ENCODE measurements at places on chromosomes 12 and 14.

DNA sequence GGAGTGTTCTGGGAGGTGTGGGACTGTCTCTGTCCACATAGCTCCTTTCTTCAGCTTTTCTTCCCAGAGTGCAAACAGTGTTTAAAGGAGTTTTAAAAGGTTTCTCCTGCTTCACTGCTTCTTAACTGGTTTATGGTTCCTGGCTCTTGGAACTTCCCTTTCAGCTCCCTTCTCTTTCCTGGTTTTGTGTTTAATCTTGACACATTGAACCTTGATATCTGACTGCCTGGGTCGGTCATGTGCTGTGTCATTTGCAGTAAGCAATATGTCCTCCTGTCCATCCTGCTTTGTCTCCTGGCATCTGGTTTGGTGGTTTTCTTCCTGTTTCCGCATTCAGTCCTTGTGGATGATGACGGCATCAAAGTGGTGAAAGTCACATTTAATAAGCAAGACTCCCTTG lies 2.2 kb downstream of the TMEM106C start:
- DNase-seq = no peak

GRCh38 chr12:19273482-19274330 lies 144.2 kb downstream of the PLEKHA5 start:
- DNase-seq = no peak

DNA sequence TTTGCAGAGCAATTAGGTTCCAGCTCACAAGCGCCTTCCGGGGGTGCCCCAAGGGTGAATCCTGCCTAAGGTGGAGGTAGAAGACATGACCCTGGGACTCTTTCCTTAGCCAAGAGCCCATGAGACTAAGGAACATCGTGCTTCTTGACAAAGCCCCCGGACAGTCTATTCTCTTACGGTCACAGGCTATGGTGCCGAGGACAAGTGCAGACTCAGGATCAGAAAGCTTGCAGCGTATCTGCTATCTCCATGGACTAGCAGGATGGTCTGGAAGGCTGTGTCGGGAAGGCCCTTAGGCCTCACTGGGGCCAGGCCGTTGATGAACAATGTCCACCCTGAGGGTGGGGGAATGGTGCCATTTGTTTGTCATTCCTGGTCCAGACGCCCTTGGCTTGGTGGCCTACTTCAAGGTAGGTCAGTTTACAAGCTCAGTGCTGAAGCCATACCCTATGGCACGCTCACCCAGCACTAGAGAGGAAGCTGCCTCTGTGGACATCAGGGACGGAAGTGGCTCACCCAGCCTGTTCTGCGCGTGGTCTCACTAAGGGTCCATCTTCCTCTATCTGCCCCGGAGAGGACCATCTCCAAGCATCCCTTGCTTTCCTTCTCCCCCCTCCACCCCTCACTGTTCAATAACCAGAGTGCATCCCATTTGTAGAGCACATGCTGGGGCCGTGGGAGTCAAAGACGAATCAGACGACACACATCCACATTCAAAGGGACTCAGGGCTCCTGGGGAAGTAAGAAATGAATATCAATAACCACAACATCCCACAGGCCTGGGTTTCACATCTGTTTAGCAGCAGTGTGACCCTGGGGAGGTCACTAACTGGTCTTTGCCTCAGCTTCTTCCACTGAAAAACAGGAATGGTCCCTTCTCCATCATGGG lies 45.0 kb upstream of the IQSEC3 start:
- DNase-seq = peak; percentile 48

- no peak for DNase-seq
These were observed 145.1 kb downstream of the GRIP1 start for GRCh38 chr12:66533767-66534166.

DNA sequence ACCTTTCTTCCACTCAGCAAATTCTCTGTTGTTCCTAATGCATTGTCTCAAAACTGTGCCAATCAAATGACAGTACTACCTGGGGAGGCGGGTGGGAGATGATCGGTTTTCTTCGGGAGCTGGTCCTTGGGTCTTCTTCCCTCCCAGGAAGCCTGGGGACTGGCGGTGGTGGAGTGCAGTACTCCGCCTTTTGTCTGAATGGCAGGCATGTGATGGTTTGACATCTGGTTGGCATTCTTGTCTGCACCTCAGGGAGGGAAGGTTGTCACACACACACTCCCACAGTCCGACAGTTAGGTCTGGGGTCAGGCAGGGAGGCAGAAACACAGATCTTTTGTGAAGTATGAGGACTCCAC lies 114.8 kb downstream of the SNAPC1 start:
- no peak for DNase-seq

- DNase-seq = no peak
These were observed 821.7 kb downstream of the TMEM121 start for GRCh38 chr14:106347890-106348755.

DNA sequence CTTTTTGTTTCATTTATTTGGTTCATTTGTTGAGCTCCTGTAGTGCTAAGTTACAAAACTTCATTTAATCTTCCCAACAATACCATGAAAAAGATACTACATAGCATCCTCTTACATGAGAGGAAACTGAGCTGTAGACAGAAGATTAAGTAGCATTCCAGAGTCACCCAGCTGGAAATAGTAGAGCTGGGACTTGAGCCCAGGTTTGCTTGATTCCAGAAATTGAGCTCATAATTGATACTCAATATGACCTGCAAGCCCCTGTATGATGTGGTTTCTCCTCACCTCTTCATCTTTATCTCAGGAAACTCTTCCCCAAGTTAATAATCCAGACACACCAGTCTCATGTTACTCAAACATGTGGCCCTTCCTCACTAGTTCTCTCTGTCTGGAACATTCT lies 87.0 kb upstream of the DAAM1 start:
- no peak for DNase-seq

DNA sequence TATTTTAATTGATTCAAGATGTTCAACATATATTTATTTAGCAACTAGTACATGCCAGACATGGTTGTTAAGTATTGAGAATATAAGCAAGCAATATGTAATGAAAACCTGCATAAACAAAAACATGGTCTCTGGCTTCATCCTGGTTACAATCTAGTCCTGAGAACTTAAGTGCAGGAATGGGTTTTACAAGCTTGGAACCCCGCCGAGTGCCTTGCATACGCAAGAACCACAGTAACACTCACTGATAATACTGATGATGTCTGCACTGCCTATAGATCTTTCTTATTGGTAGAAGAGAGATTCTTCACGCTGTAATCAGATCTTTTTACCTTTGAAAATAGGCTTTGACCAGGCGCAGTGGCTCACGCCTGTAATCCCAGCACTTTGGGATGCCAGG lies 22.9 kb upstream of the CALM1 start:
- no peak for DNase-seq

- DNase-seq = no peak
These were observed 43.3 kb upstream of the NPFF start for GRCh38 chr12:53550595-53550994.

GRCh38 chr12:64675795-64676194 lies 65.5 kb downstream of the RASSF3 start:
- DNase-seq = no peak

- DNase-seq = no peak
These were observed 280.6 kb downstream of the EGLN3 start for GRCh38 chr14:33670235-33670634.

GRCh38 chr12:72063073-72063472 lies 124.4 kb downstream of the TPH2 start:
- no peak for DNase-seq

DNA sequence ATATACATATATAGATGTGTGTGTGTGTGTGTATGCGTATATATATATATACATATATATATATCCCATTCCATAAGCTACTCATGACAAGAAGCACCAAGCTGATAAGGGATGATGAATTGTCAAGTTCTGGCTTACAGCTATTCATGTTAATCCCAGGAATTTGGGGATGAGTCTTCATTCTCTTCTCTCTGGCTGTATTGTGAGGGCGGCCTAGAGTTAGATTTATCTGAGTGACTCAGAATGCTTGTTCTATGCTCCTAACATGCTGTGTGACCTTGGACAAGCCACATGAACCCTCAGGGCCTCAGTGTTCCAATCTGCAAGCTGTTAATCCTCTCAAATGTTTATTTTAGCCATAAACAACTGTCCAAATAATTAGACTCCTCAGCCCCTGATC lies 749.0 kb downstream of the MED13L start:
- no peak for DNase-seq

DNA sequence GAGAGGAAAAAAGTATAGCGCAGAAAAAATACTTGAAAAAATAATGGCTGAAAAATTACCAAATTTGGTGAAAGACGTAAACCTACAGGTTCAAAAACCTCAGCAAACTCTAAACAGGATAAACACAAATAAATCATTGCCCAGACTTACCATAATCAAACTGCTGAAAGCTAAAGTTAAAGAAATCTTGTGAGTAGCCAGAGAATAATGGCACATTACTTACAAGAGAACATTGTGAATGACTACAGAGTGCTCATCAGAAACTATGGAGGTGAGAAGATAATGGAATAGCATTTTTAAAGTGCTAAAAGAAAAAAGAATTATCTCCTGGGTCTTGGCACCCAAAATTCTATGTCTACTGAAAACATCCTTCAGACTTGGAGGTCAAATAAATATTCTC lies 36.0 kb downstream of the ATF1 start:
- no peak for DNase-seq

GRCh38 chr12:75329918-75330826 lies at the start of gene CAPS2:
Gene CAPS2 (minus strand): TSS chr12:75330324. CDS start chr12:75326498, 3,826 bp downstream.
- DNase-seq = peak; percentile 83

DNA sequence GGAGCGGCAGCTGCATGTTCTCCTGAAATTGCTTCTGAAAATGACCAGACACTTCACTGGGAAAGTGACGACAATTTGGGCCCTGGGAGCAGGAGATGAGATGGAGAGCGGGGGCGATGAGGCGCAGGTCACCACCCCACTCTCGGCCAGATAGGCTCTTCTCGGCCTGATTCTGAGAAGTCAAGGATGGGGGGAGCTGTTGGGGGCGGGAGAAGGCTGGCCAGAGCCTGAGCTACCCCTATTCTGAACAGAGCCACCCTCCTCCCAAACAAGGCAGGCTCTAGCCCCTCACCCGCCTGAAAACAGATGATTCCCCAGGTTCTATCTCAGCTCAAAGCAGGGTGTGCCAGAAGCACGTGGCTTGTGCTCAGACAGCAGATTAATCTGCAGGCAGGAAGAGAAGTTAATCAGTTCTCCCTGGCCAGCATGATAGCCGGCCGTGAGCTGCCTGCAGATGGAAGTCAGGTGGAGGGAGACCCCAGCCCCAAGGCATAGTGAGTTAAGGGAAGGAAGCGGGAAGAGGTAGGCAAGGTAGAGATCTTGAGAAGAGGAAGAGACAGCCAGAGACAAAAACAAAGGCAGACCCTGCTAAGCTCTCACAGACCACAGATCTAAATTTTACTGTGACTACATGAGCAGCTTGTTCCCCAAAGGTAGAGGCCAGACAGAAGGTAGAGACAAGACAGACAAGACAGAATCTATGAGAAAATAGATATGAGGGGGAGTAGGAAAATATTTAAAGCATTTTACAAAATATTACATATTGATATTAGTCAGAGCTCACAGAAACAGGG lies 10.9 kb upstream of the TAC3 start:
- no peak for DNase-seq

DNA sequence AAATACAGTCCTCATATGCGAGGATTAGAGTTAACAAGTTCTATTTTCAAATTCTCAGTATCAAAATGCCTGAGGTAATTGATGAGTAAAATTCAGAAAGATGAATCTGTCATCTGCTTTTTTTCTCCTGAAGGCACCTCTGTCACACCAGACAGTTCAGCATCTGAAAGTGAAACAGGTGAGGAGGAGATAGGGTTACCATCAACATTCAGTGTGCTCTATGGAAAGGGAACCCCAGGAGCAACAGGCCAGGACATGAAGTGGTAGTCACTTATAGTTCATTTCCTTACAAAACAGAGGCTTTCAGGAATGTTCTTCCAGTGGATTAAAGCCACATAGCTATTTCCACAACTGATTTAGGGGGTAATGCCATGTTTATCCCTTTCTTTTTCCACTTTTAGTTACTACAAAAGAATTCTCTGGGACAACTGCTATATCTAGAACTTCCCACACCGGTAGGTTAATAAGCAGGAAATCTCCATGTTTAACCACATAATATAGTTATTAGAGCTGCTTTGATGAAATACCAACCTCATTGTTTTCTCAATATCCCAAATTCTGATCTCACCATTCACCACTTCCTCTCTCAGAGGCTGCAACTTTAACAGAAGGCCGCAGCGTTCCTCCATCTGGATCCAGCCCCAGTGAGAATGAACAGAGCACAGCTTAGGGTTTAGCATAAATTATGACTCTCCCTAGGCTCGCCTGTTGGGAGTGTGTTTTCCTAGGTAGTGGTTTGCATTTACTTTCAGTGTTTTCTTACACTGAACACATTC lies 177.0 kb upstream of the CNTN1 start:
- DNase-seq = no peak

DNA sequence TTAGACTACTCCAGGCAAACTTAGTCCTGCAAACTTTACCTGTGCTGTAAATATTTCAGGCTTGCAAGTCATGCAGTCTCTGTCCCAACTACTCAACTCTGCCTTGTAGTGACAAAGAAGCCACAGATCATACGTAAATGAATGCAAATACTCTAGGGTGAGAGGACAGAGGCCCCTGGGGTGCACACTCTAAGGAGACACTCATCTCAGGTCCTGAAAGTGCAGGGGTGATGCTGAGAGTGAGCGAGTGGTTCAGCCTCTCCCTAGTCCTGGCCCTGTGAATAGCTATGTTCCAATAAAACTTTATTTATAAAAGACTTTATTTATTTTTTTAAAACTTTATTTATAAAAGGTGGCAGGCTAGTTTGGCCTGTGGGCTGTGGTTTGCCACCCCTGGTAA lies 34.9 kb downstream of the HCAR2 start:
- DNase-seq = no peak

GRCh38 chr12:32146074-32146873 lies 39.6 kb downstream of the BICD1 start:
- no peak for DNase-seq

Data from suprapubic skin (tissue), 4 donors.